ENCODE measurements at places on chromosomes 7 and 10. TPM values are rescaled to one million over a fixed set of nuclear protein-coding genes. Genes with fewer than 3 reads are reported as not detected.

DNA sequence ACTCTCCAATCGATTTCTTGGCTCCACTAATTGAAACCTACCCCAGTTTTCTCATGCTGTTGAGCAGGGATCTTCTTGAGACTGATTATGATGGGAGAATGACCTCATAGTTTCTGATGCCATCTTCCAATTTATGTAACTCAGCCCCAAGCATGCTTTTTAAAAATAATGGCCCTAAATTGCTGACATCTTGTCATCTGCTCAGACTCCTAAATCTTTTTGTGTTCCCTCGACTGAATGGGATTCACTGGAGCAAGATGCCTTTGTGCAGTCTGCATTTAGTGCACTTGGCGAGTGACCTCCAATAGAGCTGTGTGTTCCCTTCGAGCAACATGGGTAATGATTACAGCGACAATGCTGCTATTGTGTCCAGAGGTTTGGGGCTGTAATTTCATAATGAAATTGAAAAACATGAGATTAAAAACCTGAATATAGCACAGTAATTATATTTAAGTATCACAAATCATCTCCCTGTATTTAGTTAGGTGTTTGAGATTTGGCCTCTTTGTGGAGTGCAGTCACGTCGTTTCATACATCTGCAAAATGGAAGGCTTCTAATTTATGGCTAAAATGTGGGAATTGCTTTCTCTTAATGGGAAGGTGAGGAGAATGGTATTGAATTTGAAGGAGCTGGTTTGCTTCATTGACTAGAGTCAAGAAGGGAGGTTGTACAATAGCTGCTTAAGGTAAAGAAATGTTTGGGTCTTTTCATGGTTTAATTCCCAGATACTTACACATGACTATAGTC, 192.9 kb downstream of the AUTS2 start:
- H3K4me1 ChIP-seq = peaks cover 3% of the 10 kb centered on the region
- no peak for DNase-seq
- no peaks in the 10 kb centered on the region for H3K36me3 ChIP-seq
- H3K4me3 ChIP-seq = no peak overlapping the region

DNA sequence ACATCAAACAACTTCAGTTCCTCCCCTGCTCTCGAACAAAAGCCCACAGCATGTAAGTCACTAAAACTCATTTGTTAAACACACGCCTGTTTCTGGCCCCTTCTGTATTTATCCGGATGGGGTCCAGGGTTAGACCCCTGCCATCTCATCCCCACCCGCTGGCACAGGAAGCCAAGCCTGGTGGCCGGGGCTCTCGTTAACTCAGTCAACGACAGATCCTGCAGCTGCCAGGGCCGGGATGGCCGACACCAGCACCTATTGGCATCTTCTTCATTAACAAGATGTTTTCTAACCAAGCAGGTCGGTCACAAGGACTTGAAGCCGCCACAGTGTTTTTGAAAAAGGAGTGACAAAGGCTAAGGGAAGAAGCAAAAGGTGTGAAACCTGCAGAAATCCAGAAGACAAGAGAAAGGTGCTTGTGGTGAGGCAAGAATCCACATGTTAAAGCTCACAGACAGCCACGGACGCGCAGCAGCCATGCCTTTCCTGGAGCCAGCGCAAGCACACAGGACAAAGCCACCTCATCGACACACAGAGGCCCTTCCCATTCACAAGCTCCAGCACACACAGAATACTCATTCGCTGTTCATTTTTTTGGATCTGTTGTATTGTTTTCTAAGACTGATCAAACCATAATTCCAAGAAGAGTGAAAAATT, 202.7 kb downstream of the DIP2C start:
- no peak overlapping the region for H3K4me3 ChIP-seq
- no peaks in the 10 kb centered on the region for H3K27me3 ChIP-seq
- H3K4me1 ChIP-seq = peaks cover 11% of the 10 kb centered on the region
- no peak overlapping the region for H3K27ac ChIP-seq
- no peaks in the 10 kb centered on the region for H3K36me3 ChIP-seq
- peak; percentile 45 for DNase-seq

DNA sequence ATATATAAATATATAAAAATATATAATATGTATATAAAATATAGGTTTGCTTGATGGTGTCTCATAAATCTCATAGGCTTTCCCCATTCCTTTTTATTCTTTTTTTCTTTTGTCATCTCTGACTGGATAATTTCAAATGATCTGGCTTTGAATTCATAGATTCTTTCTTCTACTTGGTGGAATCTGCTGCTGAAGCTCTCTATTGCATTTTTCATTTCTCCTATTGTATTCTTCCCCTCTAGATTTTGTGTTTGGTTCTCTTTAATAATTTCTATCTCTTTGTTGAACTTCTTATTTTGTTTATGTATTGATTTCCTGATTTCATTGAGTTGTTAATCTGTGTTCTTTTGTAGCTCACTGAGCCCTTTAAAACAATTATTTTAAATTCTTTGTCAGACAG, 629.4 kb downstream of the GALNT17 start:
- no peak overlapping the region for H3K4me3 ChIP-seq
- H3K27ac ChIP-seq = no peak overlapping the region
- no peaks in the 10 kb centered on the region for H3K4me1 ChIP-seq
- DNase-seq = no peak

GRCh38 chr7:132049462-132050304, 493.3 kb upstream of the PODXL start:
- no peaks in the 10 kb centered on the region for H3K4me1 ChIP-seq
- H3K4me3 ChIP-seq = no peak overlapping the region
- H3K27me3 ChIP-seq = no peaks in the 10 kb centered on the region
- no peak overlapping the region for H3K27ac ChIP-seq
- H3K36me3 ChIP-seq = no peaks in the 10 kb centered on the region
- DNase-seq = no peak

GRCh38 chr10:75788394-75789205, 357.2 kb downstream of the LRMDA start:
- H3K27me3 ChIP-seq = no peaks in the 10 kb centered on the region
- no peak for DNase-seq
- no peaks in the 10 kb centered on the region for H3K36me3 ChIP-seq
- no peak overlapping the region for H3K27ac ChIP-seq

GRCh38 chr7:128365432-128365831, 3.9 kb upstream of the PRRT4 start:
- no peak overlapping the region for H3K4me3 ChIP-seq
- DNase-seq = no peak
- no peak overlapping the region for H3K27ac ChIP-seq
- H3K36me3 ChIP-seq = no peaks in the 10 kb centered on the region

DNA sequence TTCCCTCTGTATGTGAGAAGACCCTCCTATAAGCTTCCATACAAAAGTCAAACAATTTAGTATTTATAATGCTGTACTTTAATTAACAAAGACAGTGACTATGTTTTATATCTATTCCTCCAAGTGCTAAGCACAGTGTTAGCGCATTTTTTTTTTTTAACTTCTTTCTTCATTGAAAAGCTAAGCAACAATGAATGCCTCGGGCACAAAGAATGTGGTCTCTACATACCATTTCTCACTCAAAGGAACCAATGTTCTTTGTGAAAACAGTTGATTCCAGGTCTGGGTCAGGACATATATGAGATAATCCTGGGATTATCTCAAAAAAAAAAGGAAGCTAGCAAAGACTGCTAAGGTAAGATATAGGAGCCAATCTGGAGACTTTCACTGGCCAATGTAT, 26.2 kb upstream of the REEP3 start:
- H3K27ac ChIP-seq = no peak overlapping the region
- DNase-seq = no peak
- peaks cover 5% of the 10 kb centered on the region for H3K4me1 ChIP-seq
- no peak overlapping the region for H3K4me3 ChIP-seq
- no peaks in the 10 kb centered on the region for H3K27me3 ChIP-seq

DNA sequence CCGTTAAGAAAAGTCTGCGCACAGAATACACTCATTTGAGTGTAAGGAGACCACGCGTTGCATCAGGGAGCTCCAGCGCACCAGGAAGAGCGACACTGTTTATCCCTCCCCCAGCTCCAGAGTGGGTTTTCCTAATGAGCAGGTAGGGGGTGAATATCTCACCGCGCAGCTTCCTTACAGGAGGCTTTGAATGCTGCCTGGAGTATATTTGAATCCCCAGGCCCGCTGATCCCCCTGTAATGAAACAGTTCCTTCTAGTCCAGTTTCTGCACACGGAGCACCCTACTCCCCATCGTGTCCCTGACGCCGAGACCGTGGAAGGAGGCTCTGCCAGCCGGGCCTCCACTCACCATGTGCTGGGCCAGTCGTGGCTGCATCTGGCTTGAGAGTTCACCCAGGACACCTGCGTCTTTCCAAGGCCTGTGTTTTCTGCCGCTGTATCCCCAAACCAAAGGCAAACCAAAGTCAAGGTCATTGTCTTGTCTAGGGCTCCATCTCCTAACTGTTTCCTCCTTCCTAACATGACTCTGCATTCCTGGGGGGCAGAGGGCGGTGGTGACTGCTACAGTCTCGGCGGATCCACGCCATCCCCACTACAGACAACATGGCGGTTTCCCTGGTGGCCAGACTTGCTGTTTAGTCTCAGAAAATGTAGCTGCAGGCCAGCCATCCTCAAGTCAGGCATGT, 167.8 kb downstream of the USP6NL start:
- no peaks in the 10 kb centered on the region for H3K4me1 ChIP-seq
- H3K27me3 ChIP-seq = no peaks in the 10 kb centered on the region
- no peak overlapping the region for H3K4me3 ChIP-seq
- H3K27ac ChIP-seq = no peak overlapping the region

Gene TMEM229A
- 0.75 TPM for total RNA-seq

DNA sequence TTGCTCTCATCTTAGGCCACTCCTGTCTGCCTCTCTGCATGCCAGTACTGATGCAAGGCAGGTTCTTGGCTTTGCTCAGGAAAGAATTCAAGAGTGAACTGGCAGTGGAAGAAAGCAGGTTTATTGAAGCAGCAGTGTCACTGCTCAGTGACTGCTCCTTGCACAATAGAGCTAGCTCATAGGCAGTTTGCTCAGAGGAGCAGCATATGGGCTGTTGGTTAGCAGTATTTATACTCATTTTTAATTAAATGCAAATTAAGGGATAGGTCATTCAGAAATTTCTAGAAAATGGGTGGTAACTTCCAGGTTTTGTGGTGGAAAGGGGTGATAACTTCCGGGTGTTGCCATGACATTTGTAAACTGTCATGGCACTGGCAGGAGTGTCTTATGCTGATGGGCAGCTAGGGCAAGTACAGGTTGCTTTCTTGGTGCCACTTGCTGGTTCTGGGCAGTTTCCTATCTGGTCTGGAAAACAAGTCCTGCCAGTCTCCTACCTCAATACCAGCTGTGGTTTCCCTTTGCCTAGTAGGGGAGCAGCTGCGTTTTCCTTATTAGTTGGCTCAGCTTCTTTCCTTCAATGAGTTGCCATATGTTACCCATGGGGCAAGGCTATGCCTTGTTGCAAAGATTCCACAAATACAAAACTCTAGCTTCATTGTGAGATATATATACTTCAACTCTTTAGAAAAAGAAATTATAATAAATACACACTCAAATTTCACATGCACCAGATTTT, 64.8 kb upstream of the CALD1 start:
- H3K36me3 ChIP-seq = no peaks in the 10 kb centered on the region
- peaks cover 1% of the 10 kb centered on the region for H3K27me3 ChIP-seq
- H3K27ac ChIP-seq = no peak overlapping the region
- no peak overlapping the region for H3K4me3 ChIP-seq
- no peak for DNase-seq

Gene PRLHR
- not detected for total RNA-seq

GRCh38 chr10:130141878-130142277, 5.7 kb downstream of the GLRX3 start:
- no peak overlapping the region for H3K4me3 ChIP-seq
- peaks cover 3% of the 10 kb centered on the region for H3K36me3 ChIP-seq
- H3K4me1 ChIP-seq = peaks cover 2% of the 10 kb centered on the region
- H3K27me3 ChIP-seq = no peaks in the 10 kb centered on the region

Gene JAKMIP3
- 0.84 TPM for total RNA-seq

Gene PDGFA
- total RNA-seq = 38.0 TPM

- H3K27me3 ChIP-seq = no peaks in the 10 kb centered on the region
- DNase-seq = no peak
- no peaks in the 10 kb centered on the region for H3K36me3 ChIP-seq
Observed at GRCh38 chr10:11557967-11558366, 53.5 kb downstream of the USP6NL start.

Gene MBL2
- not detected for total RNA-seq

GRCh38 chr7:27263781-27264180, 21.2 kb downstream of the EVX1 start:
- H3K36me3 ChIP-seq = no peaks in the 10 kb centered on the region
- H3K4me3 ChIP-seq = no peak overlapping the region
- no peaks in the 10 kb centered on the region for H3K4me1 ChIP-seq

DNA sequence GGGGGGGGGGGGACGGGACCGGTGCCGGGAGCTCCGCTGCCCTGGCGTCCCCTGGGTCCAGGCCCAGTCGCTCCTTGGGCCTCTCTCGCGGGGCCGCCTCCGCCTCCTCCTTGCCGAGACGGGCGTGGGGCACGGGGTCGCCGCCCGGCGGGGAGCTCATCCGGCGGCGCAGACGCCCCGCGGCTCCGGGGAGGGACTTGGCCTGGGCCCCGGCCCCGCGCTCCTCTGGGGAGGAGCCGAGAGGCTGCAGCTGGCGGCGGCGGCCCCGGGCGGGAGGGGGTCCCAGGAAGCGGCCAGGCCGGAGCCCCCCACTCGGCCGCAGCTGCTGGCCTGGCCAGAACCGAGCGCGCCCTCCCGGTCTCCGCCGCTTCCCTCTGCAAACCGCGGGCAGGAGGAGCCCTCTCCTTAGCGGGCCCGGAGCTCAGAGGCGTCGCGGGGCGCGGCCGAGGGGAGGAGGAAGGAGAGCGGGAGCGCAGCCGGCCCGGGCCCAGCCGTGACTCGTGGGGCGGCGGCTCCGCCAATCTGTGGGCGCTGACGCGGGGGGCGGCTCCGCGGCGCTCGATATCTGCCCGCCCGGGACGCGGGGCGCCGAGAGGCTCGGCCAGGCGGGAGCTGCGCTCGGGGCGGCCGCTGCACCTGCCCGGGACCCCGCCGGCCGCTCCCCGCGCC, at the start of gene FAM20C:
FAM20C (plus strand) TSS at position 591 of the 669 bp plus-strand sequence. CDS start 629 bp downstream, outside the sequence.
- no peak for DNase-seq
- peaks cover 3% of the 10 kb centered on the region for H3K27me3 ChIP-seq
- H3K27ac ChIP-seq = no peak within 1 kb of the TSS
- H3K36me3 ChIP-seq = peaks cover 10% of the 10 kb centered on the region

Gene LRIT1
- total RNA-seq = not detected

- H3K27ac ChIP-seq = no peak overlapping the region
- no peak overlapping the region for H3K4me3 ChIP-seq
- DNase-seq = no peak
Observed at GRCh38 chr10:6741541-6741941, 161.5 kb upstream of the PRKCQ start.

Gene SFXN2
- total RNA-seq = 20.5 TPM

DNA sequence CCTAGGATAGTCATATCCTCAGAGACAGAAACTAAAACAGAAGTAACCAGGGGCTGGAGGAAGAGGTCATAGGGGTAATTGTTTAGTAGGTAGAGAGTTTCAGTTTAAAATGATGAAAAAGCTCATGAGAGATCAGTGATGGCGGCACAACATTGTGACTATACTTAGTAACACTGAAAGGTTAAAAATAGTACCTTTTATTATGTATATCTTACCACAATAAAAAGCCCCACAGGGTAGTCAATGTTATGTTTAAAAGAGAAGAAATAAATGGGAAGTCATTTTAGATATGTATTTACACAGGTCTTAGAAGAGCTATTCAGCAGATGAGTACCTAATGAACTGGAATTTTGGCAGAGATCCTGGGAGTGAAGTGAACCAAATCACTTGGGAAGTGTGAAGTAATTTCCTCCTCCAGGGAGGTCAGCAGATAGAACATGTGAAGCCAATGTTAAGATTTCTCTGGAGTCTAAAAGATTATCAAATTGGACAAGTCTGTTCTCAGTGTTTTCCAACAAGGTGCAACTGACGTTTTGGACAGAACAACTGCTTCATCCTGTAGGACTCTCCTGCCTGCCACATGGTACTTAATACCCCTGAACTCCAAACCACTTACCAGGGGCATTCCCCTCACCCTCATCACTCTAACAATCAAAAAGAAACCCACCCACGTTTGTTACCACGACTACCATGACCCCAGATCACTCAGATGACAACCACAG, 6.4 kb downstream of the CDCA7L start:
- H3K27me3 ChIP-seq = no peaks in the 10 kb centered on the region
- H3K27ac ChIP-seq = 0 out of 2 replicates have a peak overlapping the region, but pooled peaks have one; percentile 14
- H3K4me3 ChIP-seq = no peak overlapping the region

Gene DDX50
- 39.0 TPM for total RNA-seq
